Stimulated activated CD4-positive, alpha-beta T cell treated with anti-CD3 and anti-CD28 coated beads, TNF-alpha, amount 100 ng/mL, for 1 hour (primary cell): ENCODE measurements at places on chromosomes 4 and X.

DNA sequence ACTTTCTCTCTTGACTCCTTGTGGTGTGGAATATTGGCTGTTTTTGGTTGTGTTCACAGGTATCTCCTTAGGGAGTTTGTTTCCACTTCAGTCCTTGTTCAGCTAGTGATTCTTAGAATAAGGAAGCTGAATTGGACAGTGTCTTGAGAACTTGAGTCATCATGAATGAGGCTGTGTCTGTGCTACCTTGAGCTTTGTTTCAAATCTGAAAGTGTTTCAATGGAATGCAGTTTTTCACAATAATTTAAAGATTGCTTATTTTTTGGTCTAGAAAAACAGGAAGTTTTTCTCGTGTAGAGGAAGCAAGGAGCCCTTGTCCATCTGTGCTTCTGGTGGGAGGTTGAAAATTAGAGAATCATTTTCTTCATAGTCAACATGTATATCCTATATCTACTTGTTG, 76.5 kb downstream of the ZNF518B start:
- no peak for DNase-seq

- no peak for DNase-seq
Measured at GRCh38 chr4:48681856-48682255, 98.2 kb downstream of the FRYL start.

- DNase-seq, result no peak
Measured at GRCh38 chr4:146155152-146155724, 20.3 kb upstream of the LSM6 start.

DNA sequence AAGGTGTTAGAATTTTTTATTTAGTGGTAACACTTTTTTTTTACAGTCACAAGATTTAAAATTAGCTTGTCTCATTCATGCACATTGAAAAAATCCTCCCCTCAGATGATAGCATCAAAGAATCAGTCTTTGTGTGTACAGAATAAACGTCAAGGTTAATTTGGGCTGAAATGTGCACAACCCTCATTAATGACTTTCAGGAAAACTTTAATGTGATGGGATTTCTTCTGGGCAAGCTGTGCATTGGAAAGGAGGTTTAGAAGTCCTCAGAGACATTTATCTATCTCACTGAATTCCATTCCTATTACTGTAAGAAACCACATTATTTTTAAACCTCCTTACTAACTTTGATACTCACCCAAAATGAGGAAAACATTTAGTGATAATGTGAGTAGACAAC, 88.2 kb upstream of the TECRL start:
- no peak for DNase-seq

DNA sequence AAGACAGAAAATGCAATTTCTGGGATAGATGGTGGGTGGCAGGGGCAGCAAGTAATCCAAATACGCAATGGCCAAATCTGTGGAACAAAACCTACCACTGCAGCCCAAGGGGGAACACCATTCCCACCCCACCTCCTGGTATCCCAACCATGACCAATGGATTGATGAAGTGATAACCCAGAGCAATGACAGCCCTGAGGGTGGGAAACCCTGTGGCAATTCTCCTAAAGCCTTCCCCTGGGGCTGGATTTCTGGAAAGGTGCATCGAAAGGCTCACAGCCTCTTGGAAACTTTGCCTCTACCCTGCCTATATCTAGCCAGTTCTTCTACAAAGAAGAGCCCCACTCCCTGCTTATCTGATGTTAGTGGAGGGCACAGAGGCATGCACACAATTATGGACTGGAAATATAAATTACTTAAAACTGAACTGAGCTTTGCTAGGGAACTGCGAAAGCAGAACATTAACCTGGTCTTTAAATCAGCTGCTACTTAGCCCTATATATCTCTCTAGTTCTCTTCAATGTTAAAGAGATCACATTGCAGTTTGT, 59.9 kb upstream of the TXK start:
- DNase-seq, result no peak
